ENCODE measurements at places on chromosomes 4 and X.

GRCh38 chr4:152257601-152258066 lies 278.3 kb downstream of the FBXW7 start:
- DNase-seq: no peak

- DNase-seq: no peak
Measured at GRCh38 chrX:15160558-15161095, 109.3 kb downstream of the ASB9 start.

GRCh38 chr4:110503270-110504083 lies 27.5 kb downstream of the ENPEP start:
- DNase-seq: no peak

DNA sequence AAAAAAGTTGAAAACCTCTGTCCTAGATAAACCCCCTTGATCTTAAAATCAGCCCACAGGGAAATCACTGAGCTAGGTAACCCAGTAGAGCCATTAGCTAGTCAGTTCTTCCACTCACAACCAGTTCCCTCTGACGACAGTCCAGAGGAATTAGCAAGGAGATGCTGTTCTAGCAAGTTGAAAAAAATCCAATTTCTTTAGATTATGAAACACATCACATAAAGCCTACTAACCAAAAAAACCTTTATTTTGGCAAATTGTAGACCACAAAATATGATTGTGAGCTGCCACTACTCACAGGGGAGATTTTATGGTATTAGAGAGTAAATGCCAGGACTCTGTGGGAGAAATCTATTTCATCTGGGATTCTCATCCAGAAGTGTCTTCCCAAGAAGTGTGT lies 22.6 kb downstream of the ADAMTS3 start:
- no peak for DNase-seq
